Activated CD4-positive, CD25-positive, alpha-beta regulatory T cell (primary cell): ENCODE measurements at places on chromosomes 5 and 9.

DNA sequence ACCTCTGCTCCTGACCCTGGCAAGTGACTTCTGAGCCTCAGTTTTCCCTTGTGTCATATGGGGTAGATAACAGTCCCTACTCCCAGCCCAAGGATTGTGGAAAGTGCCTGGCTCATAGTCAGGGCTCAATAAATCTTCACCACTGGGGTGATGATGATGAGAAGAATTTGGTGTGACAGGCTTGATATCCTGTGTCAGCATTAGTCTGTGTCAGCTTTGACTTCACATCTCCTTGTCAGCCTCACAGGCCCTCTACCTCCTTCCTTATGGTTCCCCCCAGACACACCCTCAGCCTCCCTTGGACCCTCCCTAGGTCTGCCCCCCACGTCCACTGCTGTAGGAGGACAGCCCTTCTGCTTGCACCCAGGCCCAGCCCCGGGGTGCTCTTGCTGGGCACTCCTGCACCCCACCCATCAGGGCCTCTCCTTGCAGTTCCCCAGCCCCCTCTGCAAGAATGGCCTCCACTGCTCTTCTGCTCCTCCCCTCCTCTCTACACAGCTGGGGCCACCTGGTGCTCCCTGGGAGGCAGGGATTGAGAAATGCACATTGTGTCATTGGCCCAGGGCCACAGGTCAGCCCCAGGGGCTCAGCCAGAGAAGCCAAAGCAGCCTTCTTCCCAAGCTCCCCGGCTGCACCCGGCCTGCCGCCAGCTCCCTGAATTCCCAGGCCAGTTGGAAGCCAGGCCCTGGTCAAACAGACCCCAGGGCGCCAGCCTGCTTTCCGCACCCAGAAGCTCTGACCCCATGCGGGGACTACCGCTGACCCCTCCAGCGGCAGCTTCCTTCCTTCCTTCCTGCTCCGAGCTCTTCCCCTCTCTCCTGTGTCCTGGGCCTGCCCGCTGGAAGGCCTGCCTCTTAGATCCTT, 7.7 kb downstream of the FGFR4 start:
- DNase-seq = no peak

DNA sequence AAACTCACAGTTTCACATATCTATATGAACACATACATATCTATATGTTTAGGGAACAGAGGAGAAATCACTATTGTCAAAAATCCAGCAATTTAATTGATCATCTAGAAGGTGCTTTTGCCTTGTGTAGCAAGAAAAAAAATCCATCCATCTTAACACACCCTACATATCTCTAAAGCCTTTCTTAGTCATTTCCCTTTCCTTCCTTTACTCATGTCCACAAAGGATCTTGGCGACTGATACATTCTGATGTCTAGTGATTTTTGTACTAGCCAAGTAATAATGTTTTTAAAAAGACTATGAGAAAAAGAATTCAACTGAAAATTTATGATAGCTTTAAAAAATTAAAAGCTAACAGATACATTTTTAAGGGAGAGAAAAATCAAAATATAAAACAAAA, 22.5 kb downstream of the ZDHHC21 start:
- DNase-seq = no peak

GRCh38 chr9:136789523-136789937, 1.6 kb upstream of the TMEM141 start:
- DNase-seq = no peak

DNA sequence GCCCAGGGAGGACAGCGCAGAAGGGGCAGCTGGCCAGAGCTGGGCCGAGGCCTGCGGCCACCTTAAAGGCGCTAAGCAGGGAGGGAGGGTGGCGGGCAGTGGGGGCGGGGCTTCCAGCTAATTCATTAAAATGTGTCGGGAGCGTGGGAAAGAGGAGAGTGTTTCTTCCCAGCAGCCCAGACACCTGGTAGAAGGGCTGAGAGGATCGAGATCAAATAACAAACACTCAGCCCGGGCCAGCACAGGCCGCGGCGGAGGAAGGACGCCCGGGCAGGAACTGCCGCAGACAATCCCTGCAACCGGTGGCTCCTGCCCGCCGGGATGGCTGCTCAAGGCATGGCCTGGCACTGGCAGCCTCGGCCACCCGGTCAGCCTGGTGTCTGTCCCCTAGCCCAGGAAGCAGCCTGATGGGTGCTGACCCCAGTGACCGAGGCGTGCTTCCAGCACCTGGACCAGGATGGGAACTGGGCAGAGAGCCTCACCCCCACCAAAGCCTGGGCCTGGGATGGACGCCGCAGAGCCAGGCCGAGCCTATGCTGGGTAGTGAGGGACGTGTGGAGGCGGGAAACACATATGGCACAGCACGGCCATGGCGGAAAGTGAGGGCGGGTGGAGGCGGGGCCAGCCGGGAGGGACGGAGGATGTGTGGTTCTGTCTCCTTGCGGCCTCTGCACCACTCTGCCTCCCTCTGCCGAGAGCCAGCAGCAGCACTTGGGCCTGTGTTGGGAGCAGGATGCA, 3.2 kb upstream of the NRARP start:
- DNase-seq = peak; percentile 38

DNA sequence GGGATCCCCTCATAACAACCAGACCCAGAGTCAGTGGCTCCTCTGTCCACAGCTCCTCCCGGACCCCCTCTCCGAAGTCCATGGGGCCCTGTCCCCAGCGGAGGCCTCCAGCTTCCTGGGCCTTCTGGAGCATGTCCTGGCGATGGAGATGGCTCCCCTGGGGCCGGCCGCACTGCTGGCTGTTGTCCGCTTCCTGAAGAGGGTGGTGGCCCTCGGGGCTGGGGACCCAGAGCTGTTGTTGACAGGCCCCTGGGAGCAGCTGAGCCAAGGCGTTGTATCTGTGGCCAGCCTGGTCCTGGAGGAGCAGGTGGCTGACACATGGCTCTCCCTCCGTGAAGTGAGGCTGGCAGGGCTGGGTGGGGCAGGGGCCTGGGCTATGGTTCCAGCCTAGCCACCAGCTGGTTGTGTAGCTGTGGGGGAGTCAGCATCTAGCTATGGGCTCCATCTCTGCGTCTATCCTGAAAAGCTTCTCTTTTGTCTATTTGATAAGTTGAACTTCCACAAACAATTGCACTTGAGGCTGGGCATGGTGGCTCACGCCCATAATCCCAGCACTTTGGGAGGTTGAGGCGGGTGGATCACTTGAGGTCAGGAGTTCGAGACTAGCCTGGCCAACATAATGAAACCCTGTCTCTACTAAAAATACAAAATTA, 4.7 kb downstream of the ADGRD2 start:
- no peak for DNase-seq

- no peak for DNase-seq
Observed at GRCh38 chr9:121996783-121997182, 96.3 kb downstream of the TTLL11 start.

- DNase-seq = peak; percentile 2
Observed at GRCh38 chr5:102865510-102866236, 110.6 kb downstream of the PAM start.

- DNase-seq = no peak
Observed at GRCh38 chr9:136361047-136361753, 2.3 kb downstream of the DNLZ start.

- no peak for DNase-seq
Observed at GRCh38 chr5:58961631-58962280, 378.9 kb downstream of the RAB3C start.

GRCh38 chr5:157481265-157481664, 21.3 kb downstream of the NIPAL4 start:
- no peak for DNase-seq

GRCh38 chr9:21688108-21689102, 114.0 kb upstream of the MTAP start:
- no peak for DNase-seq

DNA sequence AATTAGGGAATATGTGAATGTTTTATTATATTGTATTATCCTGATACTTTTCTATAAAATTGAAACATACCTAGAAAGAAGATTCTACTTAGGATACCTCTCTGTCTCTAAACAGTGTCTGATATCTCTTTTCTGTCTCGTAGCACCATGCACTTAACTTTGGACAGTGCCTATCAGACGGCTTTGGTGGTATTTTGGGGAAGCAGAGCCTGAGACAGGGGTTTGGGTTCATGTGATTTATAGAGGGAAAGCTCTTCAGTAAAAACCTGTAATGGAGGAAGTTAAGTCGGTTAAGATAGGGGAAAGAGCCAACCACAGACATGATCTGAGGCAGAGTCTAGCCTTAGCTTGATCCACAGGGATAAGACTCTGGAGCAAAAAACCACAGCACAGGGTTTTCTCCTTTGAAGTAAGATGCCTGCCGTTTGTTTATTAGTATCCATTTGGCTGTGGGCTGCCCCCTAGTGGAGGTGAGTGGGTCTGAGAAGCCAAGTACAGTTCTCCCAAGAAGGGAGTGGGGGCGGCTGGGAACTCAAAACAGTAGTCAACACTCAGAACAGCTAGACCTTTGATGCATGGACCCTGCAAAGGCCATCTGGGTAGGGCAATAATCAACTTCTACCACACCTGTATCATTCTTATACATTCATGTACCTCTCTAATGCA, 141.2 kb upstream of the ASTN2 start:
- no peak for DNase-seq

DNA sequence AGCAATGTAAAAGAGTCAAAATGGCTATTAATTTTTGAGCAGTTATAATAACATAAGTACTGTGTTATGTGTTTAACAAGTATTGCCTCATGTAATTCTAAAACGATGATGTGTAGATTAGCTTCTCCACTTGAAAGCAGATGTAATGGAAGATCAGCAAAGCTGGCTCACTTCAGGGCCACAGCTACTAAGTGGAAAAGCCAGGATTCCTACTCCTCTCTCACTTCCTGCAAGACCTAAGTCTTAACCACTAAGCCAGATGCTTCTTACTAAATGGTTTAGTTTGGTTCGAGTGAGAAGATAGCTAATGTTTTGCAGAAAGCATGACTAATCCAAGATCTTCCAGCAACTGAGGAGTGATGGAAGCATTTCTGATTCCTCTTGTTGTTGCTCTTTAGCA, 15.7 kb upstream of the TNC start:
- DNase-seq = no peak

- DNase-seq = no peak
Observed at GRCh38 chr5:97545886-97546535, 363.0 kb upstream of the RIOK2 start.

- no peak for DNase-seq
Observed at GRCh38 chr9:92632641-92633040, 37.3 kb downstream of the IPPK start.

- no peak for DNase-seq
Observed at GRCh38 chr9:18569941-18570630, 96.1 kb downstream of the ADAMTSL1 start.

DNA sequence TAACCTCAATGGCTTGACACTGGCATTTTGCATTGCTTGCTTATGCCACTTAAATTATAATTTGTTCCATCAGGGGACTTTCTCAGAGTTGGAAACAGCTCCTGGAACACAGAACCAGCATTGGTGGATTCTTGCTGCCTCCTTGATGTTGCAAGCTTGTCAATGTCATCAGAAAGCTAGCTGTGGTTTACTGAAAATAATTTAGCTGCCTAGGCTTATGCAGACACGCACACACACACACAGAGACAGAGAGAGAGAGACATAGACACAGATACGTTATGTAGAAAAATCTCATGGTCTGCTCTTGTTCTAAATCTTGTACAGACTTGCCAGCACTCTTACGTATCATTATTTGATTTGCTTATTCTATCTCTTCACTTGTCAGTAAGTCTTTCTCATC, 78.0 kb downstream of the HMHB1 start:
- DNase-seq = no peak

GRCh38 chr5:132396589-132397031, 27.1 kb downstream of the SLC22A5 start:
- no peak for DNase-seq

- DNase-seq = no peak
Observed at GRCh38 chr5:108516785-108517184, 134.9 kb upstream of the FBXL17 start.

- no peak for DNase-seq
Observed at GRCh38 chr5:95655575-95655974, 9.0 kb downstream of the RFESD start.

GRCh38 chr9:24614070-24614469, 68.4 kb upstream of the IZUMO3 start:
- no peak for DNase-seq

- no peak for DNase-seq
Observed at GRCh38 chr5:125115195-125115525, 368.7 kb upstream of the ZNF608 start.

DNA sequence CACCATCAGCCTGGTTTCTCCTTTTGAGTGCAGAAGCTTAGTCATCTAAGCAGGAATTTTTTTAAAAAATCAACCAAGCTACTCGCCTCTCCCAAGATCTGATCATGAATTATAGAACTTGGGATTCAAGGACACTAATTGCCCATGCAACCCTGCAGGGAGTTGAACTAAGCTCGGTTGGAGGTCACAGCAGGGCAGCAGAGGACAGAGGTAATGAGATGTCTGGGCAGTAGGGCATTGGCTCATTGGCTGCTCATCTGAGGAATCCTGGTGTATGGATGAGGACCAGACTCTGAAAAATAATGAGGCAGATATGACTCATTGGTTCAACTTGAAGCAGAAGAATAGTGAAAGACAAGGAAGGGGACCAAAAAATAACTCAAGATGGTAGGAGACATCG, 111.8 kb upstream of the TLE1 start:
- DNase-seq = no peak

DNA sequence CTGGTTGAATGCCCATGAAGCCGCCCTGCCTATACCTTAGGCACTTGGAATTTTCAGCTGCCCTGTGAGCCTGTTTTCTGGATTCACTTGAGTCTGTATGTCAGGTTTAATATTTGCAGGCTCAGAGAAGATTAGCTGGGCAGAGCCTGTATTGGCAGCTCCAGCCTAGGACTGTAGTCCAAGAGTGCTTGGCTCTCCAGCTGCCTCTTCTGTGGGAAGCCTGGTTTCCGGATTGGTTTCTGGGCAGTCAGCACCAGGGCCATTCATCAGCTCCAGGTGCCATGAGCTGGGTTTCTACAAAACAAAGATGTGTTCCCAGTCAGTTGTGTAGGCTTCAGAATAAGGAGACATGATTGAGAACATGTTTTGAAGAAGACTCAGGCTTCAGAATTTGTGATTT, 90.1 kb downstream of the ARHGAP26 start:
- DNase-seq = no peak

GRCh38 chr5:125142458-125142857, 396.0 kb upstream of the ZNF608 start:
- DNase-seq = no peak
